ENCODE measurements at places on chromosomes 13 and 19. TPM values are rescaled to one million over a fixed set of nuclear protein-coding genes. Genes with fewer than 3 reads are reported as not detected.

DNA sequence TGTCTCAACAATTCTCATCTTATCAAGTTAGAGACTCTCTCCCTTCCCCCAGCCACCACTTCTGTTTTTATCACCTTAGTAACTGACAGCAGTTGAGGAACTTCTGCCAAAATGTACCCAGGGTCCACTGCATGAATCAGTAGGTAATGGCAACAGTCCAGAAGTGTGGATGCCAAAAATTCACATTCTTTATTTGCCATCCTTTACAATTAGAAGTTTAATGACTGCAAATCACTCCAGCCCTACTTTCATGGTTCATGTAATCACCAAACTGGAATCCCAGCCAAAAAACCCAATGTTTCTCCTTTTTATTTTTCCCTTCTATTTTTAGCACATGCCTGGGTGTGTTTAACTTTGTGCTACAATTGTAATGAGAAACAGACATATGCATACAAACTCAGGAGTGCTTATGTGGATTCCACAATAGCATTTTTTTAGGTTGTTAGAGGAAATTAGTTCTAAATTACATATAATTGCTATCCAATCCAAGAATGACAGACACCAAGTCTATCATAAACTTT is 243.5 kb downstream of the RGCC start:
- DNase-seq, result no peak

The CACNG7 gene
- not detected for total RNA-seq

The MAG gene
- total RNA-seq, result not detected

GRCh38 chr19:53010494-53010893 is 3.2 kb upstream of the ERVV-1 start:
- no peak for DNase-seq

GRCh38 chr19:46786236-46787039 is 2.0 kb downstream of the SLC1A5 start:
- no peak for DNase-seq

DNA sequence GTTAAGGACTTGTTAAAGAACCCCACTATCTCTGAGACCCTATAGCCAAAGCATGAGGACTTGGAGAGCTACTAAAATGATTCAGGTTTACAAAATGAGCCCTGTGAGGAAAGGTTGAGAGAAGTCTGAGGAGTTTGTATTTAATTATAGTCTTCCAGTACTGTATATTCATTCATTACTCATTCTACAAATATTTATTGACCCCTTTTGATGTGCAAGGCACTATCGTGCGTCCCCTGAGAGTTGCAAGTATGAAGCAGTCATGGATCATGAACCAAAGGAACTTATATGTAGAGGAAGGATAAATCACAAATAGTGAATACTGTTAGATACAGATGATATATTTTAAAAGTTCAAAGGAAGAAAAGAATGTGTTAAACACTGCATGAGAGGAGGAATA is 84.4 kb downstream of the DNAJC15 start:
- DNase-seq, result no peak

The PEAK3 gene
- 0.44 TPM for total RNA-seq

DNA sequence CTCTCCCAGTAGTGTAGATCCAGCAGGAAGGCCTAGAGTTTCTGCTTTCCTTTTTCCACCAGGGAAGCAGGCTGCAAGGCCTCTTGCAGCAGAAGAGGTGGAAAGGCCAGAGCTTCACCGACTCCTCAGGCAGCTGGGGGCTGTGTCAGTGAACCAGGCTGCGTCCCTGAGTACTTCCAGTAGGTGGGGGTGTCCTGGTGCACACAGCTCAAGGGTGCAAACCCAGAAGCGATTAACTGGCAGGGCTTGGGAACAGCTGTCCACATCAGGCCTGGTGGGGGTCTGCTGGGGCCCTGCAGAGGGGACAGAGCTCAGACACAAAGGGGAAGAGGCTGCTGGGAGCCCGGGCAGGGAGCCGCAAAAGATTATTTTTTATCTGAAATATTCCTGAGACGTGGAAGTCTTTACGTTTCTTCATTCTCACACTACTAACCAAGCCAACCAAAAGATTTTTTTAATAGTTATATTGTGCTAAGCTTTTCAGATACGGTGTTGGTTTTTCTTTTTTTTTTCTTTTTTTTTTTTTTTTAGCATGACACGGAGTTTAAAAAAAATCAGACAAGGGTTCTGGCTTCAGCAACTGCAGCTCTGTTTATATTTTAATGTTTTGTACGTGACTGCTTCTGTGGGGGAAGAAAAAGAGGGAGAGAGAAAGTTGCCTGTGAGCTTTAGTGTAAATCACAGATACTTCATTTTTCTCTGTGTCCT is 11.0 kb downstream of the TSHZ3 start:
- no peak for DNase-seq

DNA sequence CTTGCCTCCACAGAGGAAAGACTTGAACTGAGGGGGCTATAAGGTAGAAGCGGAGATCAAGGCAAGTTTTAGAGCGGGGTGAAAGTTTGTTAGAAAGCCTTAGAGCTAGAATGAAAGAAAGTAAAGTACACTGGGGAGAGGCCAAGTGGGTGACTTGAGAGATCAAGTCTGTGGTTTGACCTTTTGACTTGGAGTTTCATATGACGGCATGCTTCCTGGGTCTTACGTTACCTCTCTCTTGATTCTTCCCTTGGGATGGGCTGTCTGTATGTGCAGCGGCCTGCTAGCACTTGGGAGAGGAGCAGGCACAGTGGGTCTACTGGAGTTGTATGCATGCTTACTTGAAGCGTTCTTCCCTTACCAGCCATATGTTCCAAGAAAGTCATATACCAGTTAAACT is 1768.5 kb downstream of the PCDH9 start:
- no peak for DNase-seq

GRCh38 chr19:8204961-8205360 is 4.2 kb upstream of the CERS4 start:
- DNase-seq, result no peak

GRCh38 chr13:76965759-76966421 is 17.6 kb downstream of the ACOD1 start:
- peak; percentile 89 for DNase-seq

The NLRP9 gene
- total RNA-seq, result not detected

DNA sequence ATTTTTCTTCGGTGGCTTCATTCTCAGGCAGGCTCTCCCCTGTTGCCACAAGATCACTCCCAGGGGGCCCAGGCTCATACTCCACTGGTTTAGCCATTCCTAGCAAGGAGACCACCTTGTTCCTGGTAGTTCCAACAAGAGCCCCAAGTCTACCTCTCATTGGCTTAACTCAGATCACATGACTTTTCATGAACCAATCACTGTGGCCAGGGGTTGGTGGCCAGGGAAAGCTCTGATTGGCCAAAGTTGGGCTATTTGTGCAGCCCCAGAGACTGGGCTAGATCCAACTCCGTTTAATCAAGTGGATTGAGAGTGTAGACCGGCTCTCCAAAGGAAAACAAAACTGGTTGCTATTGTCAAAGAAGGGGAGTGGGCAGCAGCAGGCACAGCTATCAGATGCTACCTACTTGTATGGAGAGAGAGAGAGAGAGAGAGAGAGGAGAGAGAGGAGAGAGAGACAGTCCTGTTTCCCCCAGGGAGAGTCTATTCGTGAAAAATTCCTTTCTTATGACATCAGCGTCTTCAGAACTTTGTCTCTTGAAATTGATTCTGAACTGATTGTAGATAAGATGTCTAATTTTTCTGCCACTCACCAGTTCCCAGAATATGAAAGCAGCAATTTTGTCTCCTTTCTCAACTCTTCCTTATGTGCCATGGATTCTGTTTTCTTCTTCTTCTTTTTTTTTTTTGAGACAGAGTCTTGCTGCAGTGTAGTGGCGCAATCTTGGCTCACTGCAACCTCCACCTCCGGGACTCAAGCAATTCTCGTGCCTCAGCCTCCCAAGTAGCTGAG is 5.9 kb downstream of the CEACAM19 start:
- DNase-seq, result no peak

DNA sequence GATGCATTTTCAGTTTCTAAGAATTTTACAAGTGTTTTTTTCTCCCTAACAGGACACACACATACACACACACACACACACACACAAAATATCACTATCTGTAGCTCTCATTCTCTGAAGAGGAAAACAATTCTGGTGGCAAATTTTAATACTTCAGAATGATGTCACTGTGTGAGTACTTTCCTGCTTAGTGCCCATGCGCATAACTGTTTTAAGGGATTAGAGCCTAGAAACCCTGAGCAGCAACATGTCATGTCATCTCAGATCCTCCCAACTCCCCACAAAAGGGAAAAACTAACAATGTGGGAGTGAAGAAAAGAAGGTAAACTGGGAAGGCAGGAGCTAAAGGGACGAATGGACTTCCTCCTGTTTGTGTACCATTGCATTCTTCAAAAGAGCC is 401.2 kb downstream of the SPRY2 start:
- DNase-seq, result no peak

The ZNF560 gene
- total RNA-seq, result not detected

DNA sequence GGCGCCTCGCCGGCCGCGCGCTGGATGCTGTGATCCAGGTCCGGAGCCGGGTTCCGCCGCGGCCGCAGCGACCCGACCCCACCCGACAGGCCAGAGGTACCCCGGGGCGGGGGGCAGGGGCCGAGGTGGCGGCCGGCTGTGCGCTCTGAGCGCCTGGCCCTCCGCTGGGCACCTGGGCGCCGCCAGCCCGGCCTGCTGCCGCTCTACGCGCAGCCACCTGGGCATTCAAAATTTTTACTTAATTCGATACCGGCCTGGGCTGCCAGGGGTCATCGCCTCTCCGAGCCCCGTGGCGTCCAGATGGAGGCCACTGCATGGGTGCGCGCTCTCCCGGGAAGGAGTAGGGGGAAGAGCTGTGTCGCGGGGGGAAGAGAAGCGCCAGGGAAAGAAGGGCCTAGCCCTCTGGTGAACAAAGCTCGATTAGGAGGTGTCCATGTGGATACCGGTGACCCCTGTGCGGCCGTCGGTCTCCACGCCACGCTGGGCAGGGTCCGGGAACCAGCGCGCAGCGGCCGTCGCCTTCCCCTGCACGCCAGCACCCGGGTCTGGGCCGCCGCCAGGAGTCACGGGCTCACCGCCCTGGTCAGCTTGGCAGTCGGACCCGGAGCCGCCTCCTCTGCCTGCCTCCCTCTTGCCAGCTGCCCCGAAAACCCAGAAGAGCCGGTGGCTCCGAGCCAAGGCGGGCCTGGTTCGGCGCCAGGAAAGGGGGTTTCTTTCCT is 666 bp downstream of the BIVM start:
- peak; percentile 86 for DNase-seq

The LGI4 gene
- total RNA-seq, result 0.32 TPM

GRCh38 chr19:1997353-1998233 is 17.9 kb downstream of the BTBD2 start:
- DNase-seq, result no peak

DNA sequence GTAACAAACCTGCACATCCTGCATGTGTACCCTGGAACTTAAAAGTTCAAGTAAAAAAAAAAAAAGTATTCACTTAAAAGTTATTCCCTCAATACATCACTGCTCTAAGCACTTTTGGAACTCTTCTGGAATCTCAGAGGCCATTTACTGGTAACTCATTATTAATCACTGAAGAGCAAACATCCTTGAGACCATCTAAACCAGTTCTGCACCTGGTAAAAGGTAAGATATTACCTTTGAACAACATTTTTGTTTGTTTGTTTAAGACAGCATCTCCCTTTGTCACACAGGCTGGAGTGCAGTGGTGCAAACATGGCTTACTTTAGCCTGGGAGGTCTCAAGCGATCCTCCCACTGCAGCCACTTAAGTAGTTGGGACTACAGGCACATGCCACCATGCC is 16.7 kb downstream of the UGGT2 start:
- DNase-seq, result no peak

DNA sequence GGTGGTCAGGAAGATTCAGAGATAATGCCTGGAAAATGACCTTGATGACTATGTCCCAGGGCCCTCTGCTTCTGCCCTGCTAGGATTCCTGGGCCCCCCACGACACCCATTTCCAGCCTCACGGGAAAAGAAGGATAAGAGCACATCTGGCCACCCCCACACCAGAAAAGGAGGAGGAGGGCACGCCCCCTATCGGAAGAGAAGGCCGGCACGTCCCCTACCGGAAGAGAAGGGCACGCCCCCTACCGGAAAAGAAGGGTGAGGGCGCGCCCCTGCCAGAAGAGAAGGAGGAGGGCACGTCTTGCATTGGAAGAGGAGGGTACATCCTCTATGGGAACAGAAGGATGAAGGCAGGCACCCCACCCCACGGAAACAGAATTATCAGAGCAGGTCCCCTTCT is 84.3 kb downstream of the IER2 start:
- DNase-seq, result no peak

GRCh38 chr19:1025960-1026782 is at the start of gene CNN2:
CNN2 (plus strand) TSS chr19:1026608; CDS start chr19:1026662, 54 bp downstream.
- peak; percentile 92 for DNase-seq

GRCh38 chr13:59492030-59492636 is 671.6 kb downstream of the DIAPH3 start:
- no peak for DNase-seq

DNA sequence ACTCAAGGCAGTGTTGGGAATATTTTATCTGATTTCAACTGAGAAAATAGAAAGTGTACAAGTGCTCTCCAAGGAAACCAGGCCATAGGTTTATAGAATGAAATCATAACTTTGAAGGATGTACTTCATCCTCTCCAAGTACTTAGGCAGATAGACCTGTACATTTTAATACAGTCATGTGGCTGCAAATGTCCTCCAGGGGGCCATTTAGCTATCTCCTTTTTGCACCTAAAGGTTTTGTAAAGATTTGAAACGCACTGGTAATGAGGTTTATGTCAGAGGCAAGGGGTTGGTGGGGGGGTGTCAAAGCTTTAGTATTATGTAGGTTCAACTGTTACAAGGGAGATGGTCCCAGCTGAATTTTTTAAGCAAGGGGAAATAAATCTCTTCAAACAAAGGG is 364.4 kb downstream of the DCT start:
- DNase-seq, result no peak

DNA sequence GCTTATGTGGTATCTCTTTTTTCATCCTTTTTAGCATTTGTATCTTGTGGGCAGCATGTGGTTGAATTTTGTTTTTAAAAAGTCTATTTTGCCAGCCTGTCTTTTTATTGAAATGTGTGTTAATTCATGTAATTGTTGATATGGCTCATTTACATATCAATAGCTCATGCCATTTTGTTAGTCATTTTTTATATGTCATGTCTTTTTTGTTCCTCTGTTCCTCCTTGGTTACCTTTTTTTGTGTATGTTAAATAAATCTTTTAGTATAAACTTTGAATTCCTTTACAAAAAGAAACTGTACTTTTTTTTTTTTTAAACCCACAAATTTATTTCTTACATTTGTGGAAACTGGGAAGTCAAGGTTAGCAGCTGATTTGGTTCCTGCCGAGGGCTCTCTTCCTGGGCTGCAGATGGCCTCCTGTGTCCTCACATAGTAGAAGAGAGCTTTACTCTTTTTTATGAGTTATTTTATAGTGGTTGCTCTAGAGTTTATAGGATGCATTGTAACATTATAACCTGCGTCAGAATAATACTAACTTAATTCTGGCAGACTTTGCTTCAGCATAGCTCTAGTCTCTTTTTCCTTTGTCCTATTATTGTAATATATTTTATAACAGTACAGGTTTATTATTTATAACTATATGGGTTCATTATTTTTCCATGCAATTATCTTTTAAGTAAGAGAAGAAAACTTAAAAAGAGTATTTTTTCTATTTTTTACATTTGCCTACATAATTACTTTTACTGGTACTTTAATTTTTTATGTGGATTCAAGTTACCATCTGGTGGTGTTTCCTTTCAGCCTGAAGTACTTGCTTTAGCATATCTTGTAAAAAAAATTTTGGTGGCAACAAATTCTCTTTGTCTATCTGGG is 86.3 kb downstream of the URI1 start:
- DNase-seq, result no peak

Data from osteocyte (in vitro differentiated cells).